NCI-H748 treated with DMSO at 0.1 percent for 48 hours (cell line): ENCODE measurements at places on chromosomes 6 and 20.

DNA sequence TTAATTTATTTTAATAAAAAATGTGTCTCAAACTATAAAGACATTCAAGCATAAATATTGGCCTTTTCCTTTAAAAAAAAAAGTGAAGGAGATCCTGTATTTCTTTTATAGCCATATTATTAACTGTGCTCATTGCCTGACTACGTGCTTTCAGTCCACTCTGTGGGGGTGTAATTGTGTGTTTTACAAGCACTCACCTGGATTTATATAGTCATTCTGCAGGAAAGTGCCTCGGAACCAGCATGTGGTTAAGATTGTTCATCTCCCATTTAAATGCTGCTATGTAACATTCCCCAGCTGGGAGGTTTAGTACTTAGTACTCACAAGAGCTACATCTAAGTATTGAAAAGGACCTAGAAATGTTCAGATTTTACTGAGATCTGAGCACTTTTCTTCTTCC is 47.9 kb upstream of the SLC22A16 start:
- peak; percentile 80 for DNase-seq

DNA sequence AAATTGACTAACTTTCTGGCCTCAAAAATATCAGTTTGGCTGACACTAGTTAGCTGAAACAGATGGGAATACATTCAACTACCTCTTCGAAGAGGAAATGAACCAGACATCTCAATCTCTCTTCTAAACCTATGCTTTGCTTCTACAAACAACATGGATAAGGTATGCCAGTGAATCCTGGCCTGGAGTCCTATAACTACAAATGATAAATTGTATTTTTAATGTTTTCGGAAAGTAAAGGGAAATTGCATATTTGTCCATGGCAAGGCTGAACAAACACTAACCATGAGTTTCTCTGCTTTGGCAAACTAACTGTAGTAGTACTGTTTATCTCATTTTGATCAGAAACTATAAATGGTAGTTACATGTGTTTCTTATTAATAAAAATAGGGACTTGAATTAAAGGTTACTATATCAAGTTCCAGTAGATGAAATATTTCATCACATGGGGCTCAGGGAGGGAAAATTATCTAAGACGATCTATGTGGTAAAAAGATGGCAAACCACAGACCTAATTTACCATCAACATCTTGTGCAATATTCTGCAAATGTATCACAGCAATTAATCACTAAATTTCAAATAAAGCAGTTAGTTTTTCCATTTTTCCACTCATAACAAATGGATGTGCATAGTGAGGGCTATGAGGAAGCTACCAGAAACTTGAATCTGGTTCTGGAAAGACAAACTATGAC is 76.8 kb downstream of the COL12A1 start:
- DNase-seq: no peak

- no peak for DNase-seq
These were observed 185.4 kb upstream of the ASCC3 start for GRCh38 chr6:101066481-101066880.

DNA sequence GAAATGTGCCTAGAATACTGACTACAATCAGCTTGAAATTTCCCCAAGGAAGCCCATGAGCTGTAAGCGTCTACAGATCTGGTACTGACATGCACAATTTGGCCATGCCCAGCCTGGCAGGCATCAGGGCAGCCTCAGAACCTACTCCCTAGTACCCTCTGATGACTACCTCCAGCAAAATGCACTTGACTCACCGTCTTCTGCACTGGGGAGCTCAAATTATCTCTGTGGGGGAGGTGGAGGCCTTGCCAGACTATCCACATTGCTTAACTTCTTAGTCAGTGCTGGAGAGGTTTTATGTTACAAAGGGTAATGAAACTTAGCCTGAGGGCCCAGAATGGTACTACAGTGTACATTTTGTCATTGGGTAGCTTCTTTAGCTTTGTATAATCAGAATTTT is 126.0 kb upstream of the ADGRF1 start:
- peak; percentile 18 for DNase-seq

DNA sequence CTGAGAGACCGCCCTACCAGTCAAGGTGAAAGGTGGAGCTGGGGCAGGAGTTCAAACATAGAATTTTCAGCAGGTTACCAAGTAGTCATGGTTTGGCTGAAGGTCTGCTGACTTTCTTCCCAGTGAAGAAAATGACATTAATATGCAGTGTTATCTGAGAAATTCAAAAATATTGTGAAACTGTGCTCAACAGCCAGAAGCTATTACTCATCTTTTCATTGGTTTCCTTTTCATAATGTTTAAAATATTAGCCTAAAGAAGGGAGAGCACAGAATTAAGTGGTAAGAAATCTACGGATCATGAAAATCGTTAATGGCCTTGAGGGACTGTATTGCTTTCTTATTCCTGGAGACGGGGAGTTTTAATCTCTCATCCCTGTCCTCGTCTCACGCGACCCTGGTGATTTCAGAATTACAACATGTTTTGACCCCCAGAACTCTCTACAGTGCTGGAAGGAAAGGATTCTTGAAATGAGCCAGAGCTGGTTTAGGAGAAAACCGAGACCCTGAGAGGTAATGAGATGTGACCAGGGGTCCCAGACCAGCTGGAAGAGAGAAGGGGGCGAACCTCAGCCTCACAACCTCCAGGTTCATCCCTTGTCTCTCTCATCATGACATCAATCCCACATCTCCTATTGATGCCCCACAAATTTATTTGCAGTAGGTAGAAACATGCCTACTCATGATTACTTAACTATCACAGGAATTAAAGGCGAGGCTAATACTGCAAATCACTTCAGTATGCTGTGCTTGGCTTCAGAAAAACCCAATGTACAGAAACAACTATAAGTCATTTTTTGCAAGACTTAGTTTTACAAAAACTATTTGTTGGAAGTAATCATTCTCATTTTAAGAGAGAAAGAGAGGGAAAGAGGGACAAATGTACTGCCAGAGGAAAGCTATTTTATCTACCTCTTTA is 209.5 kb downstream of the FNDC1 start:
- DNase-seq: no peak

DNA sequence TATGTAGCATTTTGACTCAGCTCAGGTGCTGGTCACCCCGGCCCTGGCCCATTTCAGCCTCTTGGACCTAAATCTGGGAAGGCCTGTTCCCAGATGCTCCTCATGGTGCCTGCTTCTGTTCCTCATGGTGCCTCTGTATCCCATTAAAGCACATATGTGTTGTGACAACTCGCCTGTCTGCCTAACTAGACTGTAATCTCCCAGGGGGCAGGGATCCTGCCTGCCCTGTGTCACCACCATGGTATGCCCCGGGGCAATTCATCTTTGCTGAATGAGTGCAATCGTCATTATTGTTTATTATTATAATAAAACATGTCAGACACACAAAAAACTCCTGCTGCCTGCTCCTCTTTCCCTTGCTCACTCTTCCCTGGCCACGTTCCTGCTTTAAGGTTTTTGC is 62.0 kb downstream of the ZFP64 start:
- no peak for DNase-seq

DNA sequence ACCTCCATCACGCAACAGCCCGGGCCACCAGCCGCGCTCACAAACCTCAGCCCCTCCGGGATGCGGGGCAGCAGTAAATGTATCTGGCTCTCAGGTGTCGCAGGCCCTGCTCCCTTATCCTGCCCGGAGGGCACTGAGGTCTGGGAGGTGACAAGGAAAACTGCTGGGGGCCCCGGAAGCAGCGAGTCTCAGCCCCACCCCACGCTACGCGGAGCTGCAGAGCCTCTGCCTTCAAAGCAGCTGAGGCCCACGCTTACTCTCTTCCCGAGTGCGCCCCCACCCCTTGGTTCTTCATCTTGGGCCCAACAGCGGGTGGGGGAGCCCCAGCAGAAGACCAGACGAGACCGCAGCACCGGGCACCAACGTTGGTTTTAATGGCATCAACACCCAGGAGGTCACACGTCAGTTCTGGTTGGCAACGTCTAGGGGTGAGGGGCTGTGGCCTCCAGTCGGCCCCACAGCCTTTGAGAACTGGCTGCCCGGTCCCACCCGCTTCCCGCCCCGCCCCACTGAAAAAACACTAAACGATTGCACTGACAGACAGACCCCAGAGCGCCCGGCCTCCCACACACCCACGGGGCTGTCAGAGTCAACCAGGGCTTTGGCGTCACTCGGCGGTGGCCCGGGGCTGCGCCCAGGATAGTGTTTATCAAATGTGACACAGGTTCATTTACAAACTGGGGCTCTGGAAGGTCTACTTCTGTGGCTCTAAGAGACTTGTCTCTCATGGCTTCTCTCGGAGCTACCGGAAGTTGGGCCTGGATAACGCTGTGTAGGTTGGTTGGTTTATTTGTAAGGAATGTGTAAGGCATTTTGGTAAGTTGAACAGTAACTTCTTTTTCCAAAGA is 43.7 kb downstream of the DSTN start:
- DNase-seq: no peak

DNA sequence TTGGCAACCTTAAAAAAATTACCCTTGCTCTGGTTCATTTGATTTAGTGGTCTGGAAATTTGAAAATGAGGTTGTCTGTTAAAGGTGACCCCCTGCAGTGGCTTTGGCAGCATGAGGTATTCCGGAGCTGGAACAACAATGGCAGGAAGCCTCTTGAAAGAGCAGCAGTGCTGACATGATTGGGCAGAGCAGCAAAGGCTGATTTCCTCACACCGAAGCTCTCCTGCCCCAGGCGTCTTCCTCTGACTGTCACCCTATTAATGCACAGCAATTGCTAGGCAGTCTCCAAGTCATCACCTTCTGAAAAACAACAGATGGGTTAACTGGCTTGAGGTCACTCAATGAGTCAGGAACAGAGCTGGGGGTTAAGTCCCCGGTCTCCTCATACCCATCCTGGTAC is 241.8 kb upstream of the MMS22L start:
- peak; percentile 60 for DNase-seq

DNA sequence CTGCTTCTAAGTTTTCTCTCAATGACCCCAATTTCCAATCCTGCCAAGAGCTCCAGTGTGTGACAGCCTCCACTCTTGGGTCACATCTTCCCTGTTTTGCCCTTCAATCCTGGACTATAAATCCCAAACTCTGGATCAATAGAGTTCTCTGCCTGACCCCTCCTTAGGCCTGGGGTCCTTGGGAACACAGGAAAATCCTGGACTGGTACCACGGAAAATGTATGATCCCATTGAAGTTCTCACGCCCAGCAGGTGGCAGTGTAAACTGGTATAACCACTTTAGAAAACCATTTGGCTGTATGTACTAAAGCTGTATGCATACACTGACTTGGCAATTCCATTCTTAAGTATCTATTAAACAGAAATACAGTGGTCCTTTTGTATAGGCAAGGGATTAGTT is 98.0 kb downstream of the SNAP25 start:
- DNase-seq: no peak

DNA sequence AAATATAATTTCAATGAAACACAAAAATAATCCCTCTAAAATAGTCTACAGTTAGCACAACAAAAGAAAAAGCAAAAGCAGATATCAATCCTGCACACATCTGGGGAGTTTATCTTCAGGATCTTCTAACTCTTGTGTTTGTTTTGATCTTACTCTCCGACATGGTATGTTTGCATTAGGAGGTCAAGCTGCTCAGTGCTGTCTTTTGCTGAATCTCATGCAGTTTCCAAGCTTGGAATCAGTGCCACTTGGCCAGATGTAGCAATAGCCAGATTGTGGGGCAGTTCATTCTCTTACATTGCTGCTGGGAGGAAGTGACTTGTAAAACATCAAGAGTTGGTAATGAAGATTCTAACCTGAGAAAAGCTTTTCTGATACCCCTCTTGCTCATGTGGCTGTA is 29.5 kb downstream of the RIOK1 start:
- no peak for DNase-seq

GRCh38 chr6:140915551-140915950 is 1217.2 kb upstream of the GJE1 start:
- peak; percentile 94 for DNase-seq

DNA sequence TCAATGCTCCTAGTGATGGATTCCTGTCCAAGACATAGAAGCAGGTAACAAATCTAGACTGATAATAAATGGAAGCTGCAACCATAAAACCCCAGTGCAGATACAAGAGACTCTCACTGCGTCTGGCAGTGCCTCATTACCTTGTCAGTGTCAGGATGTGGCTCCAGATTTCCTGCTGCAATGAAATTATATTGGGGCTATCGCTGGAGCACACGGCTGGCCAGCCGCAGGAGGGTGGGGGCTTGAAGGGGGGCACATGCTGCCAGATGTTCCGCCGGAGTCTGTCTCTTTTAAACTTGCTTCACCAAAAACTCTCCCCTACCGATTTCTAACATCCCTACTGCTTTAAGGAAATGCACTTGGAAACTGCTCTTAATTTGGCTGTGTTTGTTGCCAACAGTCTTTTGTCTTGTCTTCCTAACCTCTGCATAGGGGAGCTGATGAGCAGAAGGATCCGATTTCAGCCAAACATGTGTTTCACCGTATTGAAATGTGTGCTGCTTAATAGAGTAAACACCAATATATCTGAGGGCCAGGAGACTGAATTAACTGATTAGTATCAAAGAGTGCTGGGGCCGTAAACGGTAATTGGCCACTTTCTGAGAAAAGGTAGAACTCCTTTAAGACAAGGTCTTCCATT is 102.2 kb upstream of the EXOC2 start:
- peak; percentile 41 for DNase-seq

GRCh38 chr6:144744720-144745119 is 459.6 kb downstream of the UTRN start:
- DNase-seq: peak; percentile 75

- no peak for DNase-seq
These were observed 254.0 kb upstream of the TAB2 start for GRCh38 chr6:149063468-149063867.

GRCh38 chr6:158377860-158378259 is 65.6 kb downstream of the TULP4 start:
- no peak for DNase-seq

DNA sequence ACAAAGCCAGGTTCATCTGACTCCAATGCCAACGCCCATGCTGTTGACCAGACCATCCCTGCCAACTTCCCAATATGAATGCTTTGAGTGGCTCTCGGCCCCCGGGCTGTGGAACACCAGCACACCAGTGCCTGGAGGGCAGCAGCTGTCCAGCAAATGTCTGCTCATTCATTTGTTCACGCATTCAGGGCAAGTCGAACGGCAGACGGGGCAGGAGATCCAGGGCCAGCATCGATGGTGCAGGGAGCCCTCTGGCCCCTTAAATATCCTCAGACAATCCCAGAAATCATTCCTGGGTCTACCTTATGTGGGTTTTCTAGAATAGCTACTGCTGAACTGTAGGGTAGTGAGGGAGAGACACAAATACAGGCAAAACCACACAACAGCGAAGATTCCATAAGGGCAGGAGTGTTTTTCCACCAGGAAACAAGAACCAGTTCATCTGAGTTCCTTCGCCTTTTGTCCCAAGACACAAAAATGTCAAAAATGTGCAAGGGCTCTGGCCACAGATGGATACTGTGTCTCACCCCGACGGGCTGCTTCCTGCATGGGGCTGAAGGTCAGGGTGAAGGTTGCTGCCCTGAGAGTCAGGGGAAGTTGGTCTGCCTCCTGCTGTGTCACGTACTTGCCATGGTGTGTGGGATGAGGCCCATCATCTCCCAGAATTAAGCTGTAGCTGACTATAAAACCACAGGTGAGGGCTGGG is 15.5 kb downstream of the RIPOR3 start:
- no peak for DNase-seq

DNA sequence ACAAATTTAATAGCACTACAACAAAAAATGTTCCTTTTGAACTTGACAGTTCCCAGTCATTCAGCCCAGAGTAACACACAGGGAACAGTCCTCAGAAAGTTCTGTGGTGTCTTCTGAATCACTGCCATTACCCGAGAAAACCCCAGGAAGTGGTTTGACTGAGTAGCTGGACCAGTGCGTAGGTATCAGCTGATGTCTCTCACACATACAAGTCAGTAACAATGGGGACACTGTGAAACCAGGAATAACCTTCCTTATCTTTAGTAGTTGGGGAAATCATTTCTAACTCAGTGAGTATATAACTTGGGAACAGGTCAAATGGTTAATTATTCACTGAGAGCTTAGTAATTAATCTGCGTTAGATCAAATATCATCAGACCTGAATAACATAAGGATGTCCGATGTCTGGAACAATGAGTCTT is 73.1 kb downstream of the HIVEP2 start:
- DNase-seq: no peak
